Epithelial cell of esophagus (primary cell): ENCODE measurements at places on chromosomes 7 and 10.

- peak; percentile 32 for DNase-seq
These were observed 241.8 kb downstream of the TEX36 start for GRCh38 chr10:125441151-125441550.

GRCh38 chr10:102235598-102235920 is 5.8 kb downstream of the PITX3 start:
- DNase-seq = peak; percentile 89

DNA sequence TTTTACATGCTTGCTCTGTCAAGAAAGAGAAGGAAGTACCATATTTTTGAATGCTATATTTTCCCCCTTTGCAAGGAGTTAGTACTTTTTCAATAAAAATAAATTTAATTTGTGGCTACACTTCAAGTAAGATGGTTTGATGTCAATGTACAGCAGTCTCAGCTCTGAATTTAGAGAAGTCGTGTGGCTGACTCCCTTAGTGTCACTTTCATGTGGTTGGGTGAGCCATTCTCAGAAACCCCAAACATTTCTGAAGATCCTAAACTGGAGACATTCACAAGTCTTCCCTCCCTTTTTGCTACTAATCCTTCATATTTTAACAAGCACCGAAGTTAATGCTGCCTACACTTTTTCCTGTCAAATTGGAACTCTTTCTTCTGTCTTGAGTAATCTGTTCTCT is 244.4 kb downstream of the DYNC1I1 start:
- DNase-seq = no peak

GRCh38 chr7:118615681-118616080 is 391.2 kb downstream of the ANKRD7 start:
- DNase-seq = no peak

GRCh38 chr10:62084451-62084850 is 183.0 kb downstream of the ARID5B start:
- peak; percentile 72 for DNase-seq

GRCh38 chr7:37467002-37467401 is 18.3 kb upstream of the ELMO1 start:
- DNase-seq = no peak

DNA sequence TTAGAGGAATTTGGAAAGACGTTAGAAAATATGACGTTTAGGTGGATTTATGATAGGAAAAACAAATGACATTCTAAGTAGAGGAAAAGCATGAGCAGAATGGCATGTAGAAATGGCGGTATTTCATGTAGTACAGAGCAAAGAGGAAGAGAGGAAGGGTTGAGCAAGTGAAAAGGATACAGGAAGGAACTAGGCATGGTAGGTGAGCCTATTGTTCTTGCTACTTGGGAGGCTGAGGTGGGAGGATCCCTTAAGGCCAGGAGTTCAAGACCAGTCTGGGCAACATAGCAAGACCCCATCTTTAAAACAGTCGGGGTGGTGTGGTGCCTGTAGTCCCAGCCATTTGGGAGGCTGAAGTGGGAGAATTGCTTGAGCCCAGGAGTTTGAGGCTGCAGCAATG is 1.2 kb downstream of the GTPBP10 start:
- DNase-seq = no peak

DNA sequence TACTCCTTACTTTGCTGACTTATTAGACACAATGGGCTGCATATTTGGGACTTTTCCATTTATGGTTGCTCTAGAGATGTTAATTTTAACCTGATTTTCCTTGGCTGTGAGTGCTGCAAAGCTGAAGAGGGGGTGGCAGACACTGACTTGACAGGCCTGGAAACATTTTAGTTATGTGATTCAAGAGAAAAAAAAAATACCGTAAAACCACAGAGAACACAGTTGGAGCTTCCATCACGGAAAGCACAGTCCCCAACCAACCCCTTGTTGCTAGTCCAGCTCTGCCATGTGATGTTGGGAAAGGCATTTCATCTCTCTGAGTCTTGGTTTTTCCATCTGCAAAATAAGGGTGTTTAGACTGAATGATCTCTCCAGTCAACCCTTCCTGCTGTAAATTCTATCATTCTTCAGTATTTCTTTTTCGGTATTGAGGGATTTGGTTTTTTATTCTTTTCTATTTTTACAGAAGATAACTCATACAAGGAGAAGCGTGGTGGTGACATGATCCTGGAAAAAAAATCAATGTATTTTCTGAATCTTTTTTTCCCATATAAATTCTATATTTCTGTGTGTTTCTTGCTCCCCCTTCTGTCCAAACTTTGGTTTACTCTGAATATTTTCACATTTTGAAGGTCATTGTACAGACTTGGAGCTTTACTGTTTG is 246.1 kb downstream of the REEP3 start:
- peak; percentile 13 for DNase-seq

DNA sequence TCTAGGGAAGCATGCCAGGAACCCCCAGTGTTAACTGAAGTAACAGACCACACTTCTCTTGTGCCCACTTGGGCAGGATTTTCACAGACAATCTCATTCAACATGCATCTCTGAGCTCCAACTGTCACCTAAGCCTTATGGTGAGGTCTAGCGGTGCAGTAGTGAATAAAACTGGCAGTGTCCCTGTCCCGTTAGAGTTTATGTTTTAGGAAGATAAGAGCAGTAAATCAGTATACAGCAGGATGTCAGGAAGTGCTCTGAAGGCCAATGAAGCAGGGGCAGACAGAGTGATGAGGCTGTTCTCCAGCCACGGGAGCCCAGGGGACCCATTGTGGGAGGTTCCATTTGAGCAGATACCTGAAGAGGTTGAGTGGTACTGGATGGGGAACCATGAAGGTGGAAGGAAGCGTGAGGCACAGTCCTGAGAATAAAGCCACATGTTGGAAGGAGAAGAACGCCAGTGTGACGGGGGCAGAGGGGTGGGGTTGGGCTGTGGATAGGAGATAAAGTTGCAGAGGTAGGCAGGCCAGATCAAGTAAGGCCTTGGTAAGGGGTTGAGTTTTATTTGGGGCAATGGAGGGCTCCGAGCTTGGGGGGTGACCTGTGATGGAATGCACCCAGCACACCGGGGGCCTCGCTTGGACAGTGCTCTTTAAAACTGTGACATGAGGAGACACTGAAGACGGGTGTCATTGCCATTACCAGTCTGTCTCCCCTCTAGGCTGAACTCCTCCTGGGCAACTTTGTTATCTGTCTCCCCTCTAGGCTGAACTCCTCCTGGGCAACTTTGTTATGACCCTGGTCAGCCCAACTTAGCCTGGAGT is 6.6 kb downstream of the GDF10 start:
- no peak for DNase-seq

DNA sequence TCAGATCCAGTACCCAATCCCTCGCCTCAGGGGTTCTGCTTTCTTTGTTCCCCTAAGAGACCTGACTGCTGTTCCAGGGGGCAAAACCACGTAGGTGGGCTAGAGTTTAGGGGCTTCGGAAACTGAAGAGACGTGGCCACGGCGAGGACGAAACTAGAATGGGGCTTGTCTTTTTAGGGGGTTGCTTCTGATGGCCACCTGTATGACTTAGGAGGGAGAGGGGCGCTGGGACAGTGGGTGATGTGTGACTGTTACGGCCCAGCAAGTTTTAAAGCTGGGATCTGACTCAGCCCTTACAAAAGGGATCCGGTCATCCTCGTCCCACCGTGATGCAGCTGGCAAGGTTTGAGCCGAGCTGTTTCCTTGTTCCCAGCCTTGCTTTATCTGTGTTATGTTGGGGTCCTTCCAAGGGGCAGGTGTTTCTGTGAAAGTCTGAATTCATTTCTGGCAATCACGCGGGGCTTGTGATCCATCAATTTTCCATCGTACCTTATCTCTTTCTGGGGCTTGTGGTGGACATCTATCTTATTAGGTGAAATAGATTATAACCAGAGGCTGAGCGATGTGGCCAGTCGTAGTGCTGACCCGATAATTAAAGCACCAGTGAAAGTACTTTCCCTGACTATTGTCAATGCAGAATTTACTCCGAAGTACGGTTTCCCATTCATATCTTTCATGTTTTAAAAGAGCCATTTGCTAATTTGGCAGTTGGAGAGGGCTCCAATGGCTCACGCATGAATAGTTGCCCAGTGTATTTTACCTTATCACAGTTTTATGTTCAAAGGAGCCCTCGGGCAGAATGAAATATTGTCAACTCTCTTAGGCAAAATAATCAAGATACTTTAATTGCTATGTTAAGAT is 830 bp downstream of the MET start:
- DNase-seq = peak; percentile 72

GRCh38 chr10:115826396-115826795 is 446.6 kb downstream of the GFRA1 start:
- no peak for DNase-seq

DNA sequence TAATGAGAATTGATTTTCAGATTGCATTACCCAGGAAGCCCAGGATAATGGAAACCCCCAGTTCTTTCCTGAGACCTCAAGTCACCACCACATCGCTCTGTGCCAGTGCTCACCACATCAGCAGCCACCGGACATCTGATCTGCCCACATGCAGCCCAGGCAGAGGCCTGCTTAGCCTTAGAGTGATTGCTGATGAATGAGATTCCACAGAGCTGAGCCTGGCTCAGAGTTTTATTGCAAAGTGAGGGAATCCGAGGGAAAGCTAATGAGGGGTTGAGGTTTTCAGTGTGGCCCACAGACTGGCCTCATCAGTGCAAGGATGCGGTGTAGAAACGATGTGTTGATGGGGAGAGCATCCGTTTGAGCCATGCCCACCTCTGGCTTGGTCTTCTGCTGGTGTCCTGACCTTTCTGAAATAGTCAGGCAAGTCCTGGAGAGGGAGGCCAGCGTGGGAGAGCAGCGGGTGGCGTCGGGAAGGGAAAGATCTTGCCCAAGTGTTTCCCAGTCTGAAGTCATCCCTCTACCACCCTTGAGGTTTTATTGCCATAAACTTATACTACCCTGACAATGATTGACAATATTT is 120.3 kb downstream of the ITIH5 start:
- no peak for DNase-seq

DNA sequence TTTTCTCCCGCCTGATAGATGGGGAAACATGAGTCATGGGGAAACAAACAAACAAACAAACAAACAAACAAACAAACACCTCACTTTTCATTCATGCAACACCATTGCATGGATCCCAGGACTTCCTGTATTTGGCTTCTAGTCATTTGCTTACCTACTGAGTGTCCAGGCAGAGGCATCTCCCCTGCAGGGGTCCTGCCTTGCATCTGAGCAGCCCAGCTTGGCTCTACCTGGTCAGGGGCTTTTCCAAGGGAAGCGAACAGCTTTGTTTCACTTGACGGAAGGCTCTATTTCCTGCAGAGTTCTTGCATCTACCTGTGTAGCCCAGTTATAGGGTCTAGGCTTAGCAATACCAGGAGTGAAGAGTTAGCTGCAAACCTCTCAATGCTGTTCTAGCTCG is 374.2 kb downstream of the GATA3 start:
- DNase-seq = no peak

GRCh38 chr7:1122832-1123501 is 35.1 kb downstream of the GPER1 start:
- no peak for DNase-seq

DNA sequence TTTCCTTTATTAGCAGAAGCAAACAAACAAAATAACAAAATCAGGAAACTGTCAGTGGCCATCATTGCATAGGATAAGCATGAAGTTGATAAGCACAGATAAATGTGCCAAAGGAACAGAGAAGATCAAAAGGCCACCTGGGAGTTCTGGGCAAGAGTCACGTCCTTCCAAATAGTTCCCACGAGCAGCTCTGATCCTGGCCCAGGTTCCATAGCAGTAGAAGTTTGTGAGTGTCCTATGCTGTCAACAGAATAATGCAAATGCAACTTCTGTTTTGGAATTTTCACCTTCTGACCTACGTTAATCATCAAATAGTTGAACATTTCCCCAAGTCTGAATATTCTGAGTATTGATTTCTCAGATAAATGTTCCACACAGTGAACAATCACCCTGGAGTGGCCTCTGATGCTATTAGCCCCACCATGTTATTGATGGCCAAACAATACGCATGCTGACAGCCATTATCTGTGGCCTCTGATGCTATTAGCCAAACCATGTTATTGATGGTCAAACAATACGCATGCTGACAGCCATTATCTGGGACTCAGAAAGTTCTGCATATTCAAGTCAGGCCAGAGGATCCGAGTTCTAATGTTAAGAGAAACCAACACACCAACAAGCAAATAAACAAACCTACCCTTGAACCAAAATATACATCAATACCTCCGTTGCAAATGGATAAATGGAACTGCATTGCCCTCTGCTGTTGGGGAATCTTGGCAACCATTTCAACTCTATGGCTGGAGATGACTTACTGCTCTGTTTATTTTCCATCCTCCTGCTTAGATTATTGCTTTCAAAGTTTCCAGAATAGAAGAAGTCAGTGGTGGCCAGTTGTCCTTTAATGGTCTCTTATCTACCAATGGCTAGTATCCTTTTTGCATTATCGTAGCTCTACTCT is 63.3 kb downstream of the MRC1 start:
- peak; percentile 50 for DNase-seq

DNA sequence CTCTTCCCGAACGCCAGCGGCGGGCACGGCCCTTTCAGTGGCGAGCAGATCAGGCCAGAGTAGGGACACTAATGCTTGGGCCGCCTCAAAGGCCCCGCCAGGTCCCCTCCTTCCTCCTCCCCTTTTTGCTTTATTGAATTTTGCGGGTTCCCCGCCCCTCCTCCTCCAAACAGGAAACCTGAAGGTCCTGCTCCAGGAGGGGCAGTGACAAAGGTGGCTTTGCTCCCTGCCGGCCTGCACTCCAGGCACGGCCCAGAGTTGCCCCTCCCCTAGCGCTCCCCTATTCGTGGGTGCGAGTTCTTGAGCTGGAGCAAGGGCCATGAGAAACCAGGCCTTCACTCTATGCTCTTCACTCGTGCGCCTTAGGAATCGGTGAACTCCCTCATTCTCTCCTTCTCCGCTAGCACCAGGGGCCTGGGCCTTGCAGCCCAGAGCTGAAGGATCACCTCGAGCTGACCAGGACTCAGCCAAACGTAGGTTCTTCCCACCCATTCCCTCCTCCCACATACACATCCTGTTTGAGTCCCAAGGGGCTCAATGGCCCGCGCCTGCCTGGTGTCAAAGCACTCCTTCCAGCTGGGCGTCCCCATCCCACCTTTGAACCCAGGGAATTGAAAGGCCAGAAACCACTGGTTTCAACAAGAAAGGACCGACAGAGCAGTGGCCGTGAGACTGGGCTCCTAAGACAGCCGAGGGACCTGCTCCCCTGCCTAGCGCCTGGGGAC is 619 bp upstream of the HOXA6 start:
- DNase-seq = no peak

- peak; percentile 9 for DNase-seq
These were observed 973 bp downstream of the SDK1 start for GRCh38 chr7:3301831-3302618.

GRCh38 chr7:128398016-128398840 is 11.6 kb downstream of the IMPDH1 start:
- peak; percentile 48 for DNase-seq

- DNase-seq = no peak
These were observed 75.3 kb upstream of the PTN start for GRCh38 chr7:137418841-137419240.
